ENCODE measurements at places on chromosomes 11 and 22. TPM values are rescaled to one million over a fixed set of nuclear protein-coding genes. Genes with fewer than 3 reads are reported as not detected.

DNA sequence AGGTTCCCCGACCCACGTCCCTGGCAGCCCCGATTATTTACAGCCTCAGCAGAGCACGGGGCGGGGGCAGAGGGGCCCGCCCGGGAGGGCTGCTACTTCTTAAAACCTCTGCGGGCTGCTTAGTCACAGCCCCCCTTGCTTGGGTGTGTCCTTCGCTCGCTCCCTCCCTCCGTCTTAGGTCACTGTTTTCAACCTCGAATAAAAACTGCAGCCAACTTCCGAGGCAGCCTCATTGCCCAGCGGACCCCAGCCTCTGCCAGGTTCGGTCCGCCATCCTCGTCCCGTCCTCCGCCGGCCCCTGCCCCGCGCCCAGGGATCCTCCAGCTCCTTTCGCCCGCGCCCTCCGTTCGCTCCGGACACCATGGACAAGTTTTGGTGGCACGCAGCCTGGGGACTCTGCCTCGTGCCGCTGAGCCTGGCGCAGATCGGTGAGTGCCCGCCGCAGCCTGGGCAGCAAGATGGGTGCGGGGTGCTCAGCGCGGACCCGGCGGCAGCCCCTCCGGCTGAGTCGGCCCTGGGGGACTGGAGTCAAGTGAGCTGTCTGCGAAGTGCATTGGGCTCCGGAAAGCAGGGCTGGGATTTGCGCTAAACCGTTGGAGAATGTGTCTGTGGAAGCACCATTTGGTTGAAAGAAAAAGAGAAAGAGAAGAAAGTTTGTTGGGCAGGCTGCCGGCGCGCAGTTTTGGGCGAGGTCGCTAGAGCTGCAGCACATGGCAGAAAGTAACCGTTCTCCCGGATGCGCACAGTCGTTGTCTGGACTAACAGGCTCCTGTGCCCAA lies at the start of gene CD44:
TSS of gene CD44 (plus strand) at position 229 of the 779 bp plus-strand sequence. CDS start at position 362, 133 bp downstream.
- H3K4me3 ChIP-seq = peak within 1 kb of the TSS; percentile 88
- H3K27ac ChIP-seq = peak within 1 kb of the TSS; percentile 92
- peaks cover 47% of the 10 kb centered on the region for H3K4me1 ChIP-seq
- H3K27me3 ChIP-seq = no peaks in the 10 kb centered on the region
- peak; percentile 80 for DNase-seq

CCDC157 gene
- total RNA-seq = 5.0 TPM

PKDREJ gene
- total RNA-seq = not detected

- no peak overlapping the region for H3K4me3 ChIP-seq
- peaks cover 11% of the 10 kb centered on the region for H3K27me3 ChIP-seq
- no peaks in the 10 kb centered on the region for H3K36me3 ChIP-seq
These were observed 316.1 kb downstream of the TMEM135 start for GRCh38 chr11:87353771-87354345.

KIRREL3 gene
- total RNA-seq = not detected

DNA sequence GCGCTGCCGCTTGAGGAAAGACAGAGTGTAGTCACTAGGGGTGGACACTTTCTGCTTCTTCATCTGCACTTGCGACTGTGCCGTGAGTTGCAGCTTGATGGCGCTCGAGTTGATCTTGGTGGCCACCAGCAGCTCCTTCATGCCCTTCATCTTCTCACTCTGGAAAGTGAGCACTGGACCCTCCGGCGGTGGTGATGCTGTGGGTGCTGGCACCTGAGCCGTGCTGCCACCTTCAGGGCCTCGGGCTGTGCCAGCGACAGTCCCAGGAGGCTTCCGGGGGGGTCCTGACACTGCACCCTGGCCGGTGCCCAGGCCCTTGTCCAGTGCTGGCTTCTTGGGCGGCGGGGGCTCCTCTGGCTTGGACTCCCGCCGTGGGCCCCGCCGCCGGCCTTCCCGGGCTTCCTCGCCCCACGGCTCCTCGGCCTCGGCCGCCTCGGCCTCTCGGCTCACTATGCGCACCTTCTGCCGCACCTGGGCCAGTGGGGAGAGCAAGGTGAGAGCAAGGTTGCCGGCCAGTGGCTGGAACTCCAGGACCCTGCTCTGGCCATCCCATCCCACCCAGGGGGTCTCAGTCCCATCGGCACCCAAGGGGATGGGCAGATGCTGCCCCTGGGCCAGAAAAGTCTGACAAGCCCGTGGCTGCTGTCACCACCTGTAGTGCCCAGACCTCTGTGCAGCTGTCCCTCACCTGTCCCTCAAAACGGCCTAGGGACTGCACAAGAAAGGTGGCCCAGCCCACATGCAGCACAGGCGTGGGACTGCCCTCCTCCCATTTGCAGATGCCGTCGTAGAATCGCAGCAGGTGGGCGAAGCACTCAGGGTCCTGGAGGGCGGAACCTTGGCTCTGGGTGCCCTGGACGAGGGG lies 1.6 kb upstream of the MAP4K2 start:
- peaks cover 30% of the 10 kb centered on the region for H3K36me3 ChIP-seq
- no peak for DNase-seq
- no peak overlapping the region for H3K27ac ChIP-seq
- peaks cover 50% of the 10 kb centered on the region for H3K4me1 ChIP-seq

MRTFA gene
- total RNA-seq = 65.0 TPM

KCNE3 gene
- total RNA-seq = not detected

DNA sequence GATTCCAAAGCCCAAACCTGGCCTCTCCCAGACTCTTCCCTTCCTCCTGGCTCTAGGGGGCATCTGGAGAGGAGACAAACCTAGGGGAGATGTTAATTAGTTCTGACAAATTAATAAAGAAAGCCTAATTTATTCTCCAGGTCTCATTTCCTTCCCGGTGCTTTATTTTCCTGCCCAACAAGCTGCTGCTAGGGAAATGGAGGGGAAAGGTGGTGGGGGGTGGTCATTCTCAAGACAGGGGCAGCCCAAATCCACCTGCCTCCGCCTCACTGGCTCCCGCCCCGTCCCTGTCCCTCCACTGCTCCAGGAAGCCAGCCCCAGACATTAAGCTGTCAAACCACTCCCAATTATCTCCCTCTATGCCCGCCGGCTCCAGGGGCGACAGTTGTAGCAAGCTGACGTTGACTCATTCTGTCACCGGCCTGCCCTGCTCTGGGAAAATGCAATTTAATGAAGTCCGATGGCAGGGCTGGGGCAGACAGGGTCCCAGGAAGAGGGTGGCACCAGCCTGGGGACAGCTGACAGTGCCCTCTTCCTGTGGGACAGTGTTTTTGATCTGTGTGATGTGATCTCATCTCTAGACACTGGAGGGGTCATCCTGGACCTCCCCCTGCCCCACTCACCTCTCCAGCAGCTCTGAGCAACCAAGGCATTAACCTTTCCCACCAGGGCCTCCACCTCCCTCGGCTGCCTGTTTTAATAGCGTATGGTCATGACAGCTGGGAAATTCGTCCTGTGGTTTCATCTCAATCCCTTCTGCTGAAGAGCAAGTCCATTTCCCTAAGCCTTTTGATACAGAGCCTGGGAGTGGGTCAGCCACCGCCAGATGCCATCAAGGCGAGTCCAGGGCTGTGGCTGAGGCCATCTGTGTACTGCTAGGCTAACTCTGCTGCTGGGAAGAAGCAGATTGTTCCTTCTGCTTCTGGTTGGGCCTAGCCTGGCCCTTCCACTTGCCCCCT lies 27.1 kb downstream of the NECTIN1 start:
- H3K27ac ChIP-seq = no peak overlapping the region
- H3K36me3 ChIP-seq = no peaks in the 10 kb centered on the region
- DNase-seq = no peak
- no peaks in the 10 kb centered on the region for H3K4me1 ChIP-seq
- H3K4me3 ChIP-seq = no peak overlapping the region

GRCh38 chr11:66866511-66866986 lies 9.7 kb downstream of the LRFN4 start:
- H3K27me3 ChIP-seq = no peaks in the 10 kb centered on the region
- DNase-seq = no peak
- H3K4me1 ChIP-seq = peaks cover 14% of the 10 kb centered on the region
- H3K36me3 ChIP-seq = no peaks in the 10 kb centered on the region

SLC1A2 gene
- not detected for total RNA-seq

- H3K4me3 ChIP-seq = no peak overlapping the region
- H3K27me3 ChIP-seq = no peaks in the 10 kb centered on the region
- peak; percentile 71 for DNase-seq
- no peaks in the 10 kb centered on the region for H3K4me1 ChIP-seq
- H3K27ac ChIP-seq = no peak overlapping the region
These were observed 28.7 kb downstream of the CHRDL2 start for GRCh38 chr11:74702383-74703007.

- H3K36me3 ChIP-seq = no peaks in the 10 kb centered on the region
- peaks cover 30% of the 10 kb centered on the region for H3K4me1 ChIP-seq
- H3K27me3 ChIP-seq = peaks cover 31% of the 10 kb centered on the region
- DNase-seq = no peak
- no peak overlapping the region for H3K27ac ChIP-seq
These were observed 2.4 kb upstream of the LRP4 start for GRCh38 chr11:46920755-46921154.

- no peak overlapping the region for H3K4me3 ChIP-seq
- DNase-seq = no peak
- H3K4me1 ChIP-seq = no peaks in the 10 kb centered on the region
- H3K27me3 ChIP-seq = peaks cover 23% of the 10 kb centered on the region
- no peak overlapping the region for H3K27ac ChIP-seq
These were observed 24.7 kb upstream of the AKIP1 start for GRCh38 chr11:8886322-8886721.

DNA sequence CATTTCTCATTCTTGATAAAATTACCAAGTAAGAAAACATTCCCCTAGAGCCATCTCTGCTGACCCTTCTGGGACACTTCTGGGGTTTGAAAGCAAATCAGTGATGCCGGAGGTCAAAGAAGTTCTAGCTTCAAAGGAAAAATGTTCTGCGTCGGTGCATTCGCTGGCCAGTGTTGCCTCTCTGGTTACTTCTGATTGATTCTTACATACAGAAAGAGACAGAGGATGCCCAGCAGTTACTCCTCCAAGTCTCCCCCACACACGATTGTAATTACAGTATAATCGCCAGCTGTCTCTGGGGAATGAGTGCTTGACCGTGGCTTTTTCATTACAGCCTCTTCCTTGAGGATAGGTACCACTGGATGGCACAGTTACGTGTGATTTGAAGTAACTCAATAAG lies 150.9 kb downstream of the SNX19 start:
- DNase-seq = no peak
- H3K4me3 ChIP-seq = no peak overlapping the region

- H3K27me3 ChIP-seq = no peaks in the 10 kb centered on the region
- H3K27ac ChIP-seq = no peak overlapping the region
- DNase-seq = no peak
These were observed 231.1 kb downstream of the TENM4 start for GRCh38 chr11:79209540-79210266.

SLC22A6 gene
- not detected for total RNA-seq

DNA sequence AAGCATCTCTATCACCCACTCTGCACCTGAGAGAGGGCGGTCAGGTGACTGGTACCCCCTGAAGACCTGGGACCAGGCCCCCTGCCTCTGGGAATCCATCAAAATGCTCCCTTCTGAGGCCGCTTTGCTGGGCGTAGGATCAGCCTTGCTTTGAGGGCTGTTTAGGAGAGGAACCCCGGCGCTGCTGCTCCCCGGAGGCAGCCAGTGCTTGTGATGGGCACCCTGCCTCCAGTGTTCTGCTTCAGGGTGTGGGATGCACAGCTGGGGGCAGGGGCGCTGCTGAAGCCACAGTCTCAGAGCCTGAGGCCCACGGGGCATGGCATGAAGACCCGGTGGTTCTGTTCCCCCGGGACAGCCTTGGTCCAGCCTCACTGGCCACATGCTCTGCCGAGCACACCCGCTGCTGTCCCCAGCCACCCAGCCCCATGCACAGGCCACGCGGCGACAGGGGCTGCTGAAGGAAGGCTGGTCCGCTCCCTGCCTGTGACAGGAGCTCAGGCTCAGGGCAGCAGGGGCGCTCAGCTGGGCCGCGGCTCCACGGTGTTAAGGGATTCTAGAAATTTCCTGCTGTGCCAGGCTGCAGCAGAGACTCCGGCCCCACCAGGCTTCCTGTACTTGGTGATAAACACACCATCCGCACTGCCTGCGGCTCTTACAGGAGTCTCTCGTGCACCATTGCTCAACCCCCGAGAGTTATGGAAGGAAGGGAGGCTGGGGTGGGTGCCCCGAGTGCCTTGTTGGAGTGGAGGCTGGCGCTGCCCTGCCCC lies 91.0 kb downstream of the KCNQ1 start:
- H3K36me3 ChIP-seq = no peaks in the 10 kb centered on the region
- H3K4me1 ChIP-seq = peaks cover 28% of the 10 kb centered on the region
- H3K27ac ChIP-seq = no peak overlapping the region
- no peaks in the 10 kb centered on the region for H3K27me3 ChIP-seq

MFNG gene
- total RNA-seq = 232 TPM

GRCh38 chr11:88354912-88355311 lies 17.4 kb upstream of the CTSC start:
- H3K27me3 ChIP-seq = no peaks in the 10 kb centered on the region
- peak overlapping the region; percentile 50 for H3K27ac ChIP-seq
- peaks cover 3% of the 10 kb centered on the region for H3K36me3 ChIP-seq

BTBD18 gene
- not detected for total RNA-seq

DNA sequence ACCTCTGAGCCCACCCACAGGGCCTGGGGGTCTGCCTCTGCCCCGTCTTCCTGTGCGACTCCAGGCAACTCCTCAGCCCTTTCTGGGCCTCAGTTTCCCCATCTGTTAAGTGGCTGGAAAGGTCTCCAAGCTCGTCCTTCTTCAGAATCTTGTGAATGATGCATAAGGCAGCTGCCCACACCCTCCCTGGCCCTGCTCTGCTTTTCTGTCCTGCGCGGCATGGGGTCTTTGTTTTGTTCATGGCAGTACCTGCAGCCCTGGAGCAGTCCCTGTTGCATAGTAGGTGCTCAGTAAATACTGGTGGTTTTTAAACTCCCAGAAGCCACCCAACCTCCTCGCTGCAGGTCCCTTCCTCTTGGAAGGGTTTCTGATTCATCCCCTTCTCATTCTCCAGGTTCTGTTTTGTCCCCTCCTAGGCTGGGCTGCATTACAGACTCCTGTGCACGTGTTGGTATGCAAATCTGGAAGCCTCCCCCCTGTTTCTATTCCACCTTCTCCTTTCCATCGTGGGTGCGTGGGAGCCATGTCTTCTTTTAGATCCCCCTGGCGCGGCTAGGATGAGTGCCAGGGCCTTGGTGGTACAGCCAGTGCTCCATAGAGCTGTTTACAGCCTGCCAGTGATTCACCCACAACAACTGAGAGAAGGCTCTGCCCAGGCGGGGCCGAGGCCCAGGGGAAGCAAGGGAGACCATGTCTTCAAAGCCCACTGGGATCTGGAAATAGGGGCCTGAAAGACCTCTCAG lies 19.3 kb upstream of the SYT7 start:
- H3K27me3 ChIP-seq = peaks cover 5% of the 10 kb centered on the region
- H3K4me3 ChIP-seq = no peak overlapping the region
- H3K36me3 ChIP-seq = no peaks in the 10 kb centered on the region

GRCh38 chr11:32902089-32902665 lies 9.6 kb downstream of the QSER1 start:
- peaks cover 20% of the 10 kb centered on the region for H3K4me1 ChIP-seq
- H3K36me3 ChIP-seq = peaks cover 7% of the 10 kb centered on the region

DNHD1 gene
- total RNA-seq = 18.5 TPM
